ENCODE measurements at places on chromosomes 5 and 9.

DNA sequence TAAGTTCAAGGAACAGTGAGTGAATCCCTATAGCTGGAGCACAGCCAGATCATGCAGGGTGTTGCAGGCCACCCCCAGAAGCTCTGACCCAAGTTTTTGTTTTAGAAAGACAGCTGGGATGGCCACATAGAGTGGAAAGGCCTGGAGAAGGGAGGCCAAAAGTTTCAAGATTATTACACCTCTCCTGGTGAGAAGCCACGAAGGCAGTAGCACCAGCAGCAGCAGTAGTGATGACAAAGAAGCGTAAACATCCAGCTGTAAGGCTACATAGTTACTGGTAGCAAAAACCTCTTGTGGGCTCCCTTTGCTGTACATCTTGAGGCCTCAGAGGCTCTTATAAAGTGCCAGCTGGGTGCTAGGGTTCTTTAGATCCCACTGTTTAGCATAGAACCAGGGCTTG, 11.8 kb downstream of the ADAMTSL1 start:
- DNase-seq: no peak

DNA sequence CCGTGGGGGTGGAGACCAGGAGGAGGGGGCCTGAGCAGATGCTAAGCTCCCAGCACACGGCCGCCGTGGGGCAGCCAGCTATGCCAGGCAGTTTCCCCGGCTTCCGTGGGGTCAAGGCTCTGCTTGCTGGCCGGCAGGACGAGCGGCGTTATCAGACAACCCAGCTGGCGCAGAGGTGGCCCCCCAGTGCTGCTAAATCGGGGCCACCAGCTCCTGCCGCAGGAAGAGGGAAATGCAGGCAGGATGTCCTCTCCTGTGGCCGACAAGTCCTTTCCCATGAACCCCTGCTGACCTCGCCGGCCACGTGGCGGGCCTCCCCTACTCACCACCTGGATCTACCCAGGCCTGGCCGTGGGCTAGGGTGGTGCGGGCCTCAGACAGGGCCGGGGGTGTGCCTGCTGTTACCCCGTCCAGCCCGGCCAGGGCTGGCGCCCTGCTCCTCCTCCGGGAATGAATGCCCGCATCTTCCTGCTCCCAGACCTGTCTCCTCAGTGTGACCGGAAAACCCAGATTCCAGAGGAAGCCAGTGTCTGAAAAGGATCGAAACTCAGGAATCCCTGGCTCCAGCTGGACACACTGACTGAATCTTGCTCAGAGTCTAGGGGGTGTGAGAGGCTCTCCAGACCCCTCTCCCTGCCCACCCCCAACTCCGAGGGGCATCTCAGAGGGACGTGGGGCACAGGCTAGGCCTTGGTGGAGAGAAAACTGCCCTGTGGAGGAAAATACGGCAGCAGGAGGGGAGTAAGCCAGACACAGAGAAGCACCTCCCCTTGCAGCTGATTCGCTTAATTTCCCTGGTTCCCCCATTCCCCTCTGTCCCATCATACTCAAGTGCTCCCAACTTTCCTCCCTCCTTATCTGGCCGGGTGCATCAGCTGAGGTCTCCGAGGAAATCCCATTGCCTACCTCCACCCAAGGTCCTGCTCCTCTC, 3.9 kb downstream of the FLT4 start:
- DNase-seq: no peak

- no peak for DNase-seq
Observed at GRCh38 chr5:82820188-82820587, 257.0 kb downstream of the TMEM167A start.

DNA sequence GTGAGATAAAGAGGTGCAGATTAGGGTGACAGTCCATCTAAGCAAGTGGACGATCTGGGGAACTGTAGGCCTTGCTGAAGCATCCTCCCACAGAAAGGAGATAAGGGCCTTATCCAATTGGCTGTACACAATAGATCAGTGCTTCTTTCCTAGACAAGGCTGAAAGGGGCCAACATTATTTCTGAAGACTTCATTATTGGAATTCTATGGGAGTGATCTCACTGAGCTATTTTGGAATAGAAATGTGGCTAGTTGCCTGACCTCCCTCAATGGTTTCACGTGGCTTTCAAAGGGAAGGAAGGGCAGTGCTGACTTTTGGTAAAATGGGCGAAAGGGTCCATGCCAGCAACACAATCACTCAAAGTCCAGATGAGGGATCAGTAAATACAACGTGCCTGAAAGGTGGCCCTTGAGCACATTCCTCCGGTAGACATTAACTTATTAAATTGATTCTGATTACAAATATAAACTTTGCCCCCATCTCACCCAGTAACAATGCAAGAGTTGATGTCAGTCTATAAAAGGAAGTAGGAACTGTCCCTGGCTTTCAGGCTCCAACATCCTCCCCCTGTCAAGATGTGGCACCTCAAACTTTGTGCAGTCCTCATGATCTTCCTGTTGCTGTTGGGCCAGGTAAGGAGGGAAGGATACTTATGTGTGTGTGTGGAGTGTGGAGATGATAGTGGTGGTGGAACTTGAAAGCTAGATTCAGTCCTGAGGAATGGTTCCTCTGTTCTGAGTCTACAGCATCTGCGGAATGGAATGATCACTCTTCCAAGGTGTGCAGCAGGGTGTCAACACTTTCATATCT, at the start of gene LEAP2:
Gene LEAP2, plus strand, starts transcription at position 550 of the 811 bp plus-strand sequence. Its CDS starts 27 bp downstream, at position 577.
- DNase-seq: no peak

DNA sequence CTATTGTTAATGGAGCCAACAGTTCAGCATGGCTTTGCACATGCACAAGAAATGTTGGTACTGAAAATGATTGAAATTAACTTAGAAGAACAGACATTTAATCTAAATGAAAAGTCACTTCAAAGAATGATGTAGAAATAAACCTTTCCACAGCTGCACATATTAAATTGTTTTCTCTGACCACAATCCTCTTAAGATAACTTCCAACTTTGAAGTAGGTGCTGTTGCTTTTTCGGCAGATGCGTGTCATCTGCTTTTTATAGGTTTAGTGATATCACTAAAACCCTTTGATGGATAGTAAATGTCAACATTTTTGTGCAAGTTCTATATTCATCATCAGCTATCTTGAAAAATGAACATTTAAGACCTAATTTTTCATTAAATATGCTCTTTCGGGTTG, 25.3 kb upstream of the SLC1A3 start:
- DNase-seq: no peak

- DNase-seq: no peak
Observed at GRCh38 chr5:135230251-135230925, 168.6 kb downstream of the MACROH2A1 start.

DNA sequence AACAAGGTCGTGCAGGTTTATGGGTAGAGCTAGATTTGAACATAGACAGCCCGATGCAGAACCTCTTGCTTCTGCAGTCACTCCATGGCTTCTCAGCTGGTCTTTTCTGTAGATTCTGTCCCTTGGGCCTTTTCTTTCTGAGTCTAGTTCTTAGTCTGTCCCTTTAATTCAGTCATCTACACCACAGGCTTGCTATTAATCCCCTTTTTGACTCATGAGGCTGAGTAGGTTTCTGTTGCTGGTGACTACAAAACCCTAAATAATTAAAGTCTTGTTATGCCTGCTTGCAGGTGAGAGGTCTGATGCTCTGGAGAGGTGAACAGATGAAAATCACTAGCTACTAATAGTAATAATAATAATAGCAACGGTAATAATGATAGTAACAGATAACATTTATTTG, 19.3 kb upstream of the STRBP start:
- DNase-seq: no peak

- DNase-seq: no peak
Observed at GRCh38 chr5:80631278-80632259, 22.9 kb upstream of the MSH3 start.

- no peak for DNase-seq
Observed at GRCh38 chr9:90872835-90873294, 71.2 kb downstream of the SYK start.

- DNase-seq: no peak
Observed at GRCh38 chr9:4272126-4272525, 27.7 kb downstream of the GLIS3 start.

DNA sequence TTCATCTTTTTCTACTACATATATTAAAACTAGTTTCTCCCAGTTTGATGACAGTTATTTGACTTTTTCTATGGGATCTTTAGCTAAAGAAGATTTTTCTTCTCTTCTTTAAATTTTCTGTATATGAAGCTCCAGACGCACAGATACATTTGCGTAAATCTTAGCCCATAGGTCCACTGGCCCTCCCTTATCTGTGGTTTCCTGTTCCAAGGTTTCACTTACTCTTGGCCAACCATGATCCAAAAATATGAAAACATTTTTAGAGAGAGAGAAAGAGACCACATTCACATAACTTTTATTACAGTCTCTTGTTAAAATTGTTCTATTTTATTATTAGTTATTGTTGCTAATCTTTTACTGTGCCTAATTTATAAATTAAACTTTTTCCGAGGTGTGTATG, 270.2 kb upstream of the DAPK1 start:
- DNase-seq: no peak

GRCh38 chr9:113987526-113987925, 90.6 kb downstream of the AMBP start:
- no peak for DNase-seq

DNA sequence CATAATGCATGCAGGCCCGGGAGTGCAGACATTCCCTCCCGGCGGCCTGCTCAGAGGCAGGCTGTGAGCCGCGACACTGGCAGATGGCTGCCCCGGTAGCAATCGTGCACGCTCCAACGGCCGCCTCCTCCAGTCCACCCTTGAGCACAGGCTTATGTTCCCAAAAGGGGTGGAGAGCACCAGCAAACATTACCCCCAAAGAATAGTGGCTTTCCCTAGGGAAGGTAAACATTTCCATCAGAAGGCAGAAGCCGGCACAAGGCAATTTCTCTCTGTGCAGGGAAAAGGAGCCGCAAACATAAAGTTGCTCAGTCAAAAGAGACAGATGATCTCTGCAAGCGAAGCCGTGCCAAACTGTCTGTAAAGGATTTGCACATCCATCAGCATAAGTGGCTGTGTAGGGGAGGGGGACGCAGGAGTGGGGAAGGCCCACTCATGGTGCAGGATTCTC, 92.5 kb downstream of the SIL1 start:
- no peak for DNase-seq

GRCh38 chr9:78026947-78027346, 4.7 kb downstream of the GNAQ start:
- DNase-seq: no peak

All from activated CD4-positive, CD25-positive, alpha-beta regulatory T cell treated with anti-CD3 and anti-CD28 coated beads, Interleukin-2, amount 50 U/mL, for 16 hours (primary cell).